ENCODE measurements at places on chromosomes 5 and 9.
A peak's percentile ranks its signal among the peaks of the same experiment; 100 is the strongest.

- no peak for DNase-seq
Observed at GRCh38 chr5:12951846-12952245, 992.6 kb downstream of the DNAH5 start.

GRCh38 chr5:113201715-113202114 is 225.1 kb downstream of the DCP2 start:
- DNase-seq: no peak

DNA sequence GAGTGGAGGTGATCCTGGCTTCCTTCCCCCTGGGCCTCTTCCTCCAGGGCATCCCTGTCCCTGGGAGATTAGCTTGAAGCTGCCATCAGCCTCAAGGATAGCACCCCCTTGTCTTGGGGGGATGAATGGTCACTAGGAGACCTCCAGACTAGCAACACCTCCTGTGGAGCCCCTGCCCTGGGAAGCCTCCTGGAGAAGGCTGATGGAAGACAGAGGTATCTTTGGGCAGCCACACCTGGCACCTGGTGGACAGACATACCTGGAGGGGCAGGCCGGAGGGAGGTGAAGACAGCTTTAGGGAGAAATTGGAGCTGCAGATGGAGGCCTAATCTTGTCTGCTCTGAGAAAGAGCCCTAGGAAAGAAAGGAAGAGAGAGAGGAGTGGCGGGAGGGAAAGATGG is 9.0 kb upstream of the TTLL11 start:
- DNase-seq: no peak

- no peak for DNase-seq
Observed at GRCh38 chr9:25816439-25816838, 138.2 kb upstream of the TUSC1 start.

DNA sequence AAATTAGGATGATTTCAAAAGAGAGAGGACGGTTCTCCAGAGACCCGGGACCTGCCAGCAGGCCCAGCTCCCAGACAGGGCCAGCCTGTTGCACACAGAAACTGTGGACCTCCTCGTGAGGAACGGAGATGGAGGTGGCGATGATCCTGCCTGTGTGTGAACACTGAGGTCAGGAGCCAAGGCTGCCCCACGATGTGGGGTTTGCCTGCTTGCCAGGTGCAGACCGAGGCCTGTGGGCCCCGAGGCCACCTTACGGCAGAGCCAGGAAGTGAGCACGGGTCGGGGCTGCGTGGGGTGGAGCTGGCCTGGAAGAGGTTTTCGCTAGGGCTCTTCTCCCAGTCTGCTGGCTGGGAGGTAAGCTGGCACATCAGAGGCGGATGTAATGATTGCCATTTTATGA is 4.3 kb downstream of the FAM163B start:
- DNase-seq: no peak

DNA sequence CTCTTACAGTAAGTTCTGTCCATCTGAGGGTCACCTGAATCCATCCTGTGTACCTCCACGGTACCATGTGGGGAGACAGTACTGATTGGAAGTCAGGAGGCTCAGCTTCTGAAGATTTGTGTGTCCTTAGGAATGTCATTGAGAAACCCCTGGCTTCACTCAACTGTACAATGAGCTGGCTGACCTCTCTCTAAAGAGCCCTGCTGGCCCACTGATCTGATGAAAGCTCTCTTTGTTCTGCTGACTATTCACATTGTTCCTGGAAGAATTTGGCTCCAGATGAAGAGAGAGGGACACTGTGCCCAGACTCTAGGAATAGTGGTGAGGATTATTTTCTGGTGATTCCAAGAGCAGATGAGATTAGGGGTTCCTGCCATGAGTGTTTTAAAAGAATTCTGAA is 141.2 kb downstream of the LURAP1L start:
- DNase-seq: no peak

GRCh38 chr5:13581914-13582313 is 362.6 kb downstream of the DNAH5 start:
- no peak for DNase-seq

DNA sequence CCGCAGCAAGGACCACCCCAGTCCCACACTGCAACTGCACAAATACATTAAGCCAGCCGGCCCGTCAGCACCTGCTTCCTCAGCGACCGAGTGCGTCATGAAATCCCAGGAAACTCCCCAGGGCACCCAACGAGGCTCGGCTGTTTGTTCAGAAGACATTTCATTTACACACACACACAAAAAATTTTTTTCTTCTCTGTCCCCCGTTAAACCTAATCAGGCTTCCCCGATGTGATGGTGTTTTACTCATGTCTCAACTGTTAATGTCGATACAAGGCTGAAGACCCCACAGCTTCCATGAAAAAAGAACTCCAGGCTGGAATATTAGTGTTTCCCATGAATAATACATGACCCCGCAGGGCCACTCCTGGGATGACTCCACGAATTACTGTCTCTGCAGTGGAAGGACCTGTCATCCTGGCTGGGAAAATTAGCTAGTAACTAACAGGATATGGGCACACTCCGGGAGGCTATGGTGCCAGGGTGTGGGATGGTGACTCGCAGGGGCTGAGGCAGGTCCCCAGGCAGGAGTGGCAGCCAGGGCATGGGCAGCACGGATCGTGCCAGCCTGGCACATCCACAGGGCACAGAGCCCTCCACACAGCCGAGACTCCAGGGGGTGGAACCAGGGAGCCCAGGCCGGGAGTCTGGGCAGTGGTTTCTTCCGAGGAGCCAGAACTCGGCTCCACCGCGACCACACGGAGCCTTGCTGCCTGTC is 102.4 kb downstream of the VAV2 start:
- no peak for DNase-seq

GRCh38 chr5:6175172-6175854 is 203.0 kb downstream of the MED10 start:
- no peak for DNase-seq

DNA sequence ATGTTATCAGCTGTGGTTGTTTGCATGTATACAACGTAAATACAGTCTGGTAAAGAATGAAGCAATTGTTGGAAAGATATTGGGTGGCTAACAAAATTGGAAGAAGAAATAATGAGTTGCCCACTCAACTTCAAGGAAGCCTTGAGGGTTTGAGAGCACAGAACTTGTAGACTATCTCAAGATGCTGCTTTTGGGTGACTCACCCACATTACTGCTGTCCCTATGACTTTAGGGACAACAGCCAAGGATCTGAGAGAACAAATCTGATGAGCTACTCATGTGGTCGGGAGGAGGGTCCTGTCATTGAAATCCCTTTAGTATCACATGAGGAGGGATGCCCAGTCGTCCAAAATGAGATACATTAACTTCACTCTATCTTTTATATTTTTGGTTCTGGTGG is 261.8 kb downstream of the GAS1 start:
- no peak for DNase-seq

- DNase-seq: peak; percentile 62
Observed at GRCh38 chr9:127862075-127863011, 7.9 kb upstream of the ENG start.

GRCh38 chr5:58496488-58496887 is 5.3 kb downstream of the GAPT start:
- DNase-seq: no peak

GRCh38 chr5:43010935-43011315 is 29.2 kb downstream of the ANXA2R start:
- no peak for DNase-seq

DNA sequence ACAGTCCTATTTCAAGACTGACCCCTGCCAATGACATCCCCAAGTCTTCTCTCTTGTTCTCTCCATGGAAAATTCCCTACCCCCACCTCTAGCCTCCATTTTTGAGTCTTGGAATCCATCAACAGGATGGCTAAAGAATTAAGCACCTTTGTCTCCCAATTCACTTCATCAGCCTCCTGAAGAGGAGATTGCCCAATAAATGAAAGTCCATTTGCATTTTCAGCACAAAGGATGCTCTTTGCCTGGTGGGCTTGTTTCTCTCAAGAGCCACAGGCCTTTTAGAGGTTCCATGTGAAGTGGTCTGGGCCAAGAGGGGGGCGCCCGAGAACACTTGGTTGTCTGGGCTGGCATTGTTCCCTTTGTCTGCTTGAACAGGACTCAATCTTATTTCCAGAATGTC is 12.6 kb downstream of the HSD17B3 start:
- no peak for DNase-seq

DNA sequence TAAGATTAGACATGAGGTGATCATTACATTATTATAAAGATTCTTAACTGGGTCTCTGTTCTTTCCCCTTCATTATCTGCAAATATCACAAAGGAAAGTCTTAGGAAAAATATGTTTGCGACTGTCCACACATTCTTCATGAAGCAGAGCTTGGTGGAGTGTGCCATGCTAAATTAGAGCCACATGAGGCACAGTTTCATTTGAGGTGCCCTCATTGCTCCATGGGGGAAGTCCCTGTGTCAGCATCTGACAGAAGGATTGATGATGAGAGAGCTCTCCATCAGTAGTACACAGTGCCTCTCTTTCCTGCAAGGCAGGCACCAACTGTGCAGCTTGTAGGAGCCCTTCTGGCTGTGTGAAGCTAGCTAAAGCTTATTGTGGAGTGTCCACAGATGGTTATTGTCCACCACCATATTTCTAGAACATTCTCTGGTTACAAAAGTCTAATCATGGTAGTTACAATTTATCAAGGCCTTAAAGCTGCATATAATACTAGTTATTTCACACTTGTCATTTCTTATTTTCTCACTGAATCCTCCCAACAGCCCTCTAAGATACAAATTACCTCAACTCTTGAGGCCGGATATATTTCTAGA is 63.9 kb downstream of the C9orf152 start:
- peak; percentile 39 for DNase-seq

DNA sequence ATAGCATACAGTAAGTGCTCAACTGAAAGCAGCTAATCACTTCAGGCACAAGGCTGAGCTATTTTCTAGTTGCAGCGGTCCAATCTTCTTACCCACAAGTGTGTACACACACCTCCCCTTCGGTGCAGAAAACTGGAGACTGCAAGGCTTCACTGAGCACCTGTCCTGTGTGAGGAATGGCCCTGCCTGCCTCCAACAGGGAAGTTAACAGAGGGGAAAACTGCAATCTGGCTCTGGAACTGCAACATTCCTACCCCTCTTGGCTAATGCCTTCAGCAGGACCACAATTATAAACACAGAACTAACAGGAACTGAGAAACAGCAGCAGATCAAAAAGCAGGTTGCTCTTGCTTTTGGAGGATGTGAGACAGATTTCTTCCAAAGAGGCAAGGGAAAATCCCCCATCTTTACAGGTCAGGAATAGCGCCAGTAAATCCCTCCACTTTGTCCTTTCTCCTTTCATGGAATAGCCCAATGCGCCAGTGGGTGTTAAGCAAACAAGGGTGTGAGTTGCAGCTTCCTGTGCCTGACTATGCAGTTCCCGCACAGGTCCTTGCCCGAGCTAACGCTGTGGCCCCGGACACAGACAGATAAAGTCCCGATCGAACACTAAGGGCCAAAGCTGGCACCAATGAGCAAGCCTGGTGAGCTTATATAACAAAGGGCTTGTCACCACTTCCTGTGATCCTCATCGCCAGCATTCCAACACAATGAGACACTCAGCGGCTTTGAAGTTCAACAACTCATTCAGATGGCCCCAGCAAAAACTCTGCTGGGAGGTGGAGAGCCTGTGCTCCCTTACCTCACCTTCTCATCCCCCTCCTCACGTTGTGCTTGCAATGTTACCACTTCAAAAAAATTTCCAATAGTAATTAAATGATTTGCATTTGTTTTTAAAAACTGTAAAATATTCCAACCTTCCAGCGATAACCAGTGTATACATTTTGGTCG is 21.5 kb downstream of the SHB start:
- no peak for DNase-seq

- DNase-seq: no peak
Observed at GRCh38 chr5:72351376-72351775, 31.2 kb downstream of the PTCD2 start.

DNA sequence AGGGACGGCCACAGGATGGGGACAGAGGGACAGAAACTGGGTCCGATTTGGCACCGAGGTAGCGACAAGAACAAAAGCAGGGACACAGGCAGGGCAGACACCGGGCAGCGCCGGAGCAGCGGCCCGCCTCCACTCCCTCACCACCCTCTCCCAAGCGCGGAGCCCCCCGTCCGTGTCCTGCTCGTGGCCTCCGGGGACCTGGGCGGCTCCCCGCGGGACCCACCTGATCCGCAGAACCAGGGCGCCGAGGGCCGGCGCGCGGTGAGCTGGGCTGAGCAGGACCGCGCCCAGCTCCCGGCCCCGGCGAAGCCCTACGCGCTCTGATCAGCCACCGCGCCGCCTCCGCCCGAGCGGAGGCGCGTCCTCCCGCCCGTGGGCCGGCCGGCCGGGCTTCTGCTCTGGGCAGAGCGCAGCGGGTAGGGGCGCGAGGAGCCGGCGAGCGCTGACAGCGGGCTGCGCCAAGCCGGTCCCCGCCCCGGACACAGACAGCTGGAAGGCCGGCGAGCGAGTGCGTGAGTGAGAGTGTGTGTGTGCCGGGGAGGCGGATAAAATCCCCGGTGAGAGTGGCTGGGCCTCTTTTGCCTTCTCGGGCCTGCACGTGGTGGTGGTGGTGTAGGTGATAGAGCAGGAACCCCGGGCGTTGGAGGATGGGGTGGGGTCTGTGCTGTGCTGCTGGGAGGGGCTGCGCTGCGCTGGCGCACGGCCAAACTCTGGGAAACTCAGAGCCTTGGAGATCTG is at the start of gene GGTA1:
TSS of gene GGTA1 (minus strand) at position 418 of the 738 bp plus-strand sequence. CDS start 31,922 bp downstream, outside the sequence.
- no peak for DNase-seq

GRCh38 chr5:175478008-175478383 is 364 bp upstream of the SFXN1 start:
- DNase-seq: no peak

DNA sequence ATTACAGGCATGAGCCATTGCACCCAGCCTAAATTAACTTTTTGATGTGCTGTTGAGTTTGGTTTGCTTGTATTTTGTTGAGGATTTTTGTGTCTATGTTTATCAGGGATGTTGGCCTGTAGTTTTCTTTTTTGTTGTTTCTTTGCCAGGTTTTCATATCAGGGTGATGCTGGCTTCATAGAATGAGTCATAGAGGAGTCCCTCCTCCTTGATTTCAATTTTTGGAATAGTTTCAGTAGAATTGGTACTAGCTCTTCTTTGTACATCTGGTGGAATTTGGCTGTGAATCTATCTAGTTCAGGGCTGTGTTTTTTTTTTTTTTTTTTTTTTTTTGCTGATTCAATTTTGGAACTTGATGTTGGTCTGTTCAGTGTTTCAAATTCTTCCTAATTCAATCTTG is 1164.3 kb upstream of the DMAC1 start:
- DNase-seq: no peak

Measured in CD4-positive, alpha-beta T cell treated with Interleukin-21 for 1 hour (primary cell).